ENCODE measurements at places on chromosomes 2 and 18. TPM values are rescaled to one million over a fixed set of nuclear protein-coding genes. Genes with fewer than 3 reads are reported as not detected.

- H3K36me3 ChIP-seq: no peaks in the 10 kb centered on the region
- DNase-seq: peak; percentile 69
- no peaks in the 10 kb centered on the region for H3K4me1 ChIP-seq
- no peak overlapping the region for H3K4me3 ChIP-seq
- no peaks in the 10 kb centered on the region for H3K27me3 ChIP-seq
Measured at GRCh38 chr2:132651115-132652045, 18.6 kb downstream of the LYPD1 start.

DNA sequence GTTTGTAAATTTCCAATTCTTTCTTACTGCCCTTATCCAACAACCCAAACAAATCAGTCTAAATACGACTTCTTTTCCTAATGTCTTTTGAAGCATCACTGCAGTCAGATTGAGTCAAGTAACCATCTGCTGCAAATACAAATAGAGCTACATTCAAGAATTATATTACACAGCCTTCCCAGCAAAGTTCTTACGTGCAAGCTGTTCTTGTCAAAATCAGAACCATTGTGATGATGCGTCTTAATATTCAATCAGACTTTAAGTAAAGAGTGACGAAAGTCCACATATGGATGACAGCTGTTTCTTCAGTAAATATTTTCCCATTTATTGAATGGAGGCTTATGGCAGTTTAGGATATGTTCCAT lies 943.8 kb downstream of the LRP1B start:
- no peaks in the 10 kb centered on the region for H3K36me3 ChIP-seq
- no peak overlapping the region for H3K4me3 ChIP-seq
- H3K27ac ChIP-seq: peak overlapping the region; percentile 20
- H3K27me3 ChIP-seq: no peaks in the 10 kb centered on the region
- H3K4me1 ChIP-seq: no peaks in the 10 kb centered on the region

DNA sequence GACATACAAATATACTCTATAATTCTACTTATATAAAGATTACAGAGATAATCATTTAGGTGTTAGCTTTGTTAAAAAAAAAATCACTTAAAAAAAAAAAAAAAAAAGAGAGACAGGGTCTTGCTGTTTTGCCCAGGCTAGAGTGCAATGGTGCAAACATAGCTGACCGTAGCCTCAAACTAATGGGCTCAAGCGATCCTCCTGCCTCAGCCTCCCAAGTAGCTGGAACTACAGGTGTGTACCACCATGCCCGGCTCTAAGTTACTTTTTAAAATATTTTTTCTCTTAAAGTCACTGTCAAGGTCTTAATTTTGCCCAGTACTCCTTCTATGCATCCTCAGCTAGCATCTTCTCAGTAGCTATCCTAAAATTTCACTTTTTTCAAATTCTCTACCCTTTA lies 77.2 kb upstream of the SLC25A52 start:
- no peaks in the 10 kb centered on the region for H3K27me3 ChIP-seq
- no peaks in the 10 kb centered on the region for H3K4me1 ChIP-seq
- H3K4me3 ChIP-seq: no peak overlapping the region
- peaks cover 40% of the 10 kb centered on the region for H3K36me3 ChIP-seq

- no peak for DNase-seq
- no peak overlapping the region for H3K4me3 ChIP-seq
- peaks cover 3% of the 10 kb centered on the region for H3K4me1 ChIP-seq
- no peaks in the 10 kb centered on the region for H3K27me3 ChIP-seq
- H3K27ac ChIP-seq: peak overlapping the region; percentile 86
- H3K36me3 ChIP-seq: no peaks in the 10 kb centered on the region
Measured at GRCh38 chr2:237171396-237171795, 85.7 kb downstream of the COPS8 start.

- peaks cover 55% of the 10 kb centered on the region for H3K4me1 ChIP-seq
- peaks cover 9% of the 10 kb centered on the region for H3K36me3 ChIP-seq
- no peak overlapping the region for H3K4me3 ChIP-seq
- 0 out of 2 replicates have a peak, but pooled peaks cover 5% of the 10 kb centered on the region for H3K27me3 ChIP-seq
- H3K27ac ChIP-seq: no peak overlapping the region
- DNase-seq: no peak
Measured at GRCh38 chr2:42050010-42050702, 2.3 kb downstream of the PKDCC start.

- no peak overlapping the region for H3K27ac ChIP-seq
- no peaks in the 10 kb centered on the region for H3K4me1 ChIP-seq
- peaks cover 44% of the 10 kb centered on the region for H3K36me3 ChIP-seq
- H3K4me3 ChIP-seq: no peak overlapping the region
Measured at GRCh38 chr18:61845197-61845596, 47.6 kb downstream of the RNF152 start.

GRCh38 chr2:1848599-1848995 lies 104.3 kb upstream of the PXDN start:
- H3K27me3 ChIP-seq: peaks cover 52% of the 10 kb centered on the region
- H3K4me3 ChIP-seq: no peak overlapping the region
- no peaks in the 10 kb centered on the region for H3K36me3 ChIP-seq
- no peak overlapping the region for H3K27ac ChIP-seq

DNA sequence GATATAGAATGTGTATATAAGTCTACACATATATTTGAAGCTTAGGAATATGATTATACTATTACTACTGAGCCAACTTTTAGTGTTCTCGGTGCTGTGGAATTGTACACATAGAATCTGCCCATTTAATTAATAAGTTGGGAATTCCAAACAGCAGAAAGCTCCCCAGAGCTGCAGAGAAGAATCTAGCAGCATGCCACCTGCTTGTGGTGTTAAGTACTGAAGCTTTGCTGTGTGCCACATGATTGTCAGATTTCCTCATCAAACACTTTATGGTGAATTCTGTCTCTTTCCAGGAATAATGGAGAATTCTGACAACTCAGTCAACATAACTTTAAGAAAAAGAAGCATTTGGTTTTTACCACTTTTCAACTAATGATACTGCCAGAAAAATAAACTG lies 117.8 kb downstream of the WDSUB1 start:
- no peak overlapping the region for H3K4me3 ChIP-seq
- DNase-seq: no peak
- H3K27me3 ChIP-seq: no peaks in the 10 kb centered on the region
- H3K36me3 ChIP-seq: peaks cover 18% of the 10 kb centered on the region

DNA sequence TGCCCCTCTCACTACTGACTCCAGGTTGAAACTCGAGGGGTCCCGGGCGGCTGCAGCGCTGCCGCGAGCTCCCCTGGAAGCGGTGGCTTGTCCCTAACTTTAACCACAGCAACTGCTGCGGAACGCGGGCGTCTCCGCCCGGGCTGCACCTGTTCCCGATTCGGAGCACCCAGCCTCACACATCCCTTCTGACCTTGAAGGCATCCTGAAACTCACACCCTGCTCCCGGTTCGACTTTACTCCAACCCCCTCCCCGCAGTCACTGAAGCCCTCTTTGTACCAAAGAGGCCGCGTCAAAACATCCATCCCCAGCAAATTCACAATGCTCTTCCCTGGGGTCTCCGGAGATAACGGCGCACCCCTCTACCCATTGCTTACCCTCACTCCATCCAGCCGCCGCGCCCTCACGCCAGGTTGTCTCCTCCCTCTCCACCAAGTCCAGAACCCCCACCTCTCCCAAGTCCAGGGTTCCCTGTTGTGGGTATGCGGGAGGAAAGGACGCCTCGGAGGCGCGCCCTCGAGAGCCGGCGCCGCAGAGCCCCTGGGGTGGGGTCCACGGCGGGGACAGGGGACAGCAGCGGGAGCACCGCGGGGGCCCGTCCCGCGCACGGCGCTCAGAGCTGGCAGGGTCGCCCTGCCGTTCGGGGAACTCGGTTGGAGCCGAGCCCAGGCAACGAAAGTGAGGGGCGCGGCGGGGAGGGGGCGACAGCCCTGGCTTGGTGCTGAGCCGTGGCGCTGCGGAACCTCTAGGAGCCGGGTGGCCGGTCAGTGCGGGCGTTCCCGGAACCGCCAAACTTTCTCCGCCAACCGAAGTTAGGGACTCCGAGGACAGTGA lies 934 bp downstream of the MYO5B start:
- no peak for DNase-seq
- no peak overlapping the region for H3K27ac ChIP-seq
- H3K36me3 ChIP-seq: no peaks in the 10 kb centered on the region

DNA sequence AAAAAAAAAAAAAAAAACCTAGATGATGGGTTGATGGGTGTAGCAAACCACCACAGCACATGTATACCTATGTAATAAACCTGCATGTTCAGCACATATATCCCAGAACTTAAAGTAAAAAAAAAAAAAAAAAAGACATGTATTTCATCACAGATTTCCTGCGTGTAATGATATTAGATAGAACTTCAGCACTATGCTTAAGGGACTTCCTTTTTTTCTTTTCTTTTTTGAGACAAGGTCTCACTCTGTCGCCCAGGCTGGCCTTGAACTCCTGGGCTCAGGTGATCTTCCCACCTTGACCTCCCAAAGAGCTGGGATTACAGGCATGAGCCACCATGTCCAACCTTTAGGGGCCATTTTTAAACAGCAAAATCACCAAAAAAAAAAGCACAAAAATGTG lies 42.0 kb downstream of the NEURL3 start:
- DNase-seq: no peak
- no peaks in the 10 kb centered on the region for H3K27me3 ChIP-seq
- H3K27ac ChIP-seq: no peak overlapping the region

DNA sequence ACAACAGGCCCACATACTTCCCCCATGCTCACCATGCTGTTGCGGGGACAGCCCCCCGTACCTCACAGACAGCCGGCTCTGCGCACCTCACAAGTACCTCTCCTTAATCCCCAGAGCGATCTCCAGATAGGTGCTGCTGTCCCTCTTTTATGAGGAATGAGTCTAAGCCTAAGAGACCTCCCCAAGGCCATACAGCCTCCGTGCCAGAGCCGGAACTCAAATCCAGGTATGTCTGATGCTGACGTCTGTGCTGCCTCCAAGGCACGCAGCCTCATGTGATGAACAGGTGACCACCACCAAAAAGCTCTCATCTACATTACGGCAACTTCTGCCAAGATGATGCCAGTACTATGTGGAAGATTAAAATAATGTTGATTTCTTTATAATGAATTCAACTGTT lies 85.2 kb downstream of the EIPR1 start:
- no peaks in the 10 kb centered on the region for H3K27me3 ChIP-seq
- peaks cover 94% of the 10 kb centered on the region for H3K4me1 ChIP-seq
- H3K27ac ChIP-seq: peak overlapping the region; percentile 61

DNA sequence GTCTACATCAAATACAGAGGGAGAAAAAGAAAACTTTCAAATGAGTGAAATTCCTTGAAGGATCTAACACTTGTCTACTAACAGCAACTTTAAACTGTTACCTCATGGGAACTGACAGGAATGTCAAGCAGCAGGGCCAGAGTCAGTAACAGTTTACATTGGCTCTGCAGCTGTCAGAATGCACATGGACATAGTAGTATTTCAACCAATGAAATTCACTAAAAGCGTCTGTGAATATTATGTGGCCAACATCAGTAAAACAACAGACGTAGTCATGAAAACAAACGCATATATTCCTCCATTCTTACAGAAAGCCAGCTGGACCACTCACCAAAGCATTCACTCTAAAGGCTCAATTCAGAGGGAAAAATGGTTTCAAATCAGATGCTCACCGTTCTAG lies 79.3 kb upstream of the RNU4ATAC start:
- H3K27me3 ChIP-seq: no peaks in the 10 kb centered on the region
- peaks cover 54% of the 10 kb centered on the region for H3K36me3 ChIP-seq
- no peaks in the 10 kb centered on the region for H3K4me1 ChIP-seq
- no peak overlapping the region for H3K27ac ChIP-seq
- DNase-seq: no peak

- H3K4me1 ChIP-seq: no peaks in the 10 kb centered on the region
- no peak overlapping the region for H3K27ac ChIP-seq
- H3K4me3 ChIP-seq: no peak overlapping the region
- no peak for DNase-seq
- no peaks in the 10 kb centered on the region for H3K27me3 ChIP-seq
Measured at GRCh38 chr18:11887328-11888128, 20.6 kb downstream of the MPPE1 start.

DNA sequence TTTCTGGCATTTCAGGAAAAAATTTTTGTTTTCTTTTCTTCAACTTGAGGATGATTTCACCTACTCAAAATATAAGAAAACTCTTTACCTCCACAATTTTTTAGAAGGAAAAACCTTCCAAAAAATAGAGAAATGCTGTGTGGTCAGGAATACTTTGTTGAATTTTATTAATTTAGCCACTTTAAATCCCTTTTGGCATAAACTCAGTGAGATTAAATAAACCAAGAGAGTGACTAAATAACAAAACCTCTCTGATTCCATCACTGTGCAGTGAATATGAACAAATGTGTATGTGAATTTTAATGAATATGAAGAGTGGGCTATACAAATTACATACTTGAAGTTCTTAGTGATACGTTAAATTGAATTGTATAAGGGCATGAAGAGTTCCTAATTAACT lies 25.8 kb upstream of the CYTIP start:
- H3K27me3 ChIP-seq: no peaks in the 10 kb centered on the region
- no peak overlapping the region for H3K27ac ChIP-seq
- no peak overlapping the region for H3K4me3 ChIP-seq
- H3K4me1 ChIP-seq: no peaks in the 10 kb centered on the region
- no peaks in the 10 kb centered on the region for H3K36me3 ChIP-seq

DNA sequence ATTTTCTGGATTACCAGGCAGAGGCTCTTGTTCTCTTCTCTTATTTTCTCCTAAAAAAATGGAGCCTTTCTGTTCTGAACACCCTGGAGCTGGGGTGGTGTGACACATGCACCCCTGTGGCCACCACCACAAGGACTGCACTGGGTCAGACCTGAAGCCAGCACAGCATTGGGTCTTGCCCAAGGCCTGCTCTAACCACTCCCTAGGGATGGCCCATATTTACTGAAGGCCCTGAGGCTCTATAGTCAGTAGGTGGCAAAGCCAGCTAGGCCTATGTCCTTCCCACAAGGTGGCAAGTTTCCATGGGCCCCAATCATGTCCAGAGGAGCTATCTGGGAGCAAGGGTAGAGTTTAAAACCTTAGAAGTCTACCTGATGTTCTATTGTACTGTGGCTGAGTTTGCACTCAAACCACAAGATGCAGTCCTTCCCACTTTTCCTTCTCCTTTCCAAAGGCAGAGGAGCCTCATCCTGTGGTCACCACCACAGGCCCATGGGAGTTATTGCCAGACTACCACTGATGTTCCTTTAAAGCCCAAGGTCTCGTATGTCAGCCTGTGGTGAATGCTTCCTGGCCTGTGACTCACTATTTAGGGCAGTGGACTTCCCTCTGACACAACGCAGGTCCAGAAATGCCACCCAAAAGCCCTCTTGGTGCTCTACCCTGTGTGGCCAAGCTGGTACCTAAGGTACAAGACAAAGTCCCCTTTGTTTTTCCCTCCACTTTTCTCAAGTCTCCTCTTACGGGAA lies 15.0 kb upstream of the FMNL2 start:
- DNase-seq: no peak
- no peak overlapping the region for H3K4me3 ChIP-seq
- no peaks in the 10 kb centered on the region for H3K36me3 ChIP-seq
- no peaks in the 10 kb centered on the region for H3K4me1 ChIP-seq
- no peaks in the 10 kb centered on the region for H3K27me3 ChIP-seq

GRCh38 chr2:28994074-28994473 lies 13.0 kb downstream of the TOGARAM2 start:
- H3K27ac ChIP-seq: no peak overlapping the region
- peaks cover 18% of the 10 kb centered on the region for H3K4me1 ChIP-seq
- no peaks in the 10 kb centered on the region for H3K27me3 ChIP-seq
- no peak for DNase-seq
- no peaks in the 10 kb centered on the region for H3K36me3 ChIP-seq

Gene COLEC12
- polyA plus RNA-seq: 28.1 TPM

Gene ZNF519
- polyA plus RNA-seq: 2.2 TPM

Gene FAM228A
- polyA plus RNA-seq: 0.13 TPM

Gene SERPINB12
- not detected for polyA plus RNA-seq

Gene CCDC85A
- polyA plus RNA-seq: 48.7 TPM

Gene IL1B
- 0.25 TPM for polyA plus RNA-seq

Gene PAIP2B
- polyA plus RNA-seq: 0.20 TPM

Gene GPR17
- 0.03 TPM for polyA plus RNA-seq

Gene CXCR4
- 1.3 TPM for polyA plus RNA-seq

Measured in SK-N-SH (cell line).